Upper lobe of right lung (tissue), 1 donor: ENCODE measurements at places on chromosomes 6 and 20. TPM values are rescaled to one million over a fixed set of nuclear protein-coding genes. Genes with fewer than 3 reads are reported as not detected.

BPIFA1 gene
- not detected for total RNA-seq

DNA sequence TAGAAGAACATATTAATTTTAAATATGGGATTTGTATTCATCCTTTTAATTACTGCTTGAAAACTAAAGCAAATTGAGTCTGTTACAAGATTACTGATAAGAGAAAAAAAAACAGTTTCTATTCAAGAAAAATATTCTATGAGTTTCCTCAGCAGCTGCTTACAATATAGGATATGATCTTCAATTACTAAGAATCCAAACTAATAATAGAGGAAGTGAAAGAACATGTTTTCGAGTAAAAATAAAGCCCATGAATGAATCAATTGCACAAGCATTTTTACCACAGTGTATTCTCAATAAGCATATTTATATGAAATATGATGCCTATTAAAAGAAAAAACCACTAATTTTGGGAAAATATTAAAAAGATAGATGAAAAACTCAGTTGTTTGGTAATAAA is 63.4 kb downstream of the AHI1 start:
- no peak overlapping the region for H3K4me3 ChIP-seq
- no peaks in the 10 kb centered on the region for H3K27me3 ChIP-seq
- H3K4me1 ChIP-seq, result no peaks in the 10 kb centered on the region
- H3K27ac ChIP-seq, result no peak overlapping the region
- peaks cover 30% of the 10 kb centered on the region for H3K36me3 ChIP-seq

- no peak overlapping the region for H3K4me3 ChIP-seq
- no peaks in the 10 kb centered on the region for H3K4me1 ChIP-seq
- no peaks in the 10 kb centered on the region for H3K27me3 ChIP-seq
- no peak overlapping the region for H3K27ac ChIP-seq
- no peaks in the 10 kb centered on the region for H3K36me3 ChIP-seq
- no peak for DNase-seq
These were observed 53.8 kb upstream of the NRSN1 start for GRCh38 chr6:24072038-24072746.

- H3K4me3 ChIP-seq, result no peak overlapping the region
- no peaks in the 10 kb centered on the region for H3K27me3 ChIP-seq
- DNase-seq, result no peak
These were observed 32.5 kb upstream of the MEI4 start for GRCh38 chr6:77620278-77620882.

DNA sequence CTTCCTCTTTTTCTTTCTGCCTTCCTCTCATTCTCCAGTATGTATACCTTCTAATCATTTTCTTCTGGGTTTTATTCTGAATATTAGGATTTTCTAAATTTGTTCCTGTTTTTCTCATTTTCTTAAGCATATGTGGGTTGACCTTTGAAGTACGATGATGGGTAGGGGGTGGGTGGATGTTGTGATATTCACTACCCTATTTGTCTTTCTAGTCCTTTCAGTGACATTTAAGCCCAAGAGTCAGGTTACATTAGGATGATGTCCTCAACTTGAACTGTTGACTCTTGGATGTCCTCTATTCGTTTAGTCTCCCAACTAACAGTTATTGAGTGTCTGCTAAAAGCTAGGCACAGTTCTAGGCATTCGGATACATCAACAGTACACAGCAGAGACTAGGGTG is 7.3 kb downstream of the ABT1 start:
- no peaks in the 10 kb centered on the region for H3K4me1 ChIP-seq
- no peak for DNase-seq
- H3K27me3 ChIP-seq, result no peaks in the 10 kb centered on the region
- no peak overlapping the region for H3K4me3 ChIP-seq
